T-helper 22 cell (primary cell): ENCODE measurements at places on chromosomes 2 and 18.

- DNase-seq, result no peak
These were observed 84.4 kb downstream of the TGOLN2 start for GRCh38 chr2:85243101-85244072.

- DNase-seq, result no peak
These were observed 69.3 kb upstream of the HK2 start for GRCh38 chr2:74764429-74765272.

- no peak for DNase-seq
These were observed 327.5 kb upstream of the SPHKAP start for GRCh38 chr2:228509021-228509420.

DNA sequence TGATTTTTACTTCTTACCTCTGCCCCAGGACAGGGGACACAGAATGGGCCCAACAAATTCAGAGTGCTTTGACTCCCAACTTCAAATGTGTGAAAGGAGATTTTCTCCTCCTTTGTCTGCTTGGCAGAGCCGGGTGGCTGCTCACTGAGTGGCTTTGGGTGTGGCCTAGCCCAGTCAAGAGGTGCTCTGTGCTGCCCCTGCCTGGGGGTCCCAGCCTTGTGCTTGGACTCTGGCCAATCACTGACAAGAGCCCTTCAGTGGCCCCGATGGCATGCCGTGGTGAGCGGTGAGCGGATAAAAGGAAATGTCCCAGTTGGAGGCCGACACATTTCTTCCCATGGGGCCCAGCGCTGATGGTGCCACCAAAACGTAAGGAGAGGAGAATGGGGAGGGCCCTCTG lies 259.2 kb downstream of the CELF4 start:
- no peak for DNase-seq

GRCh38 chr2:187429989-187430388 lies 18.1 kb downstream of the CALCRL start:
- DNase-seq, result no peak
